ENCODE measurements at places on chromosomes 4 and X.

GRCh38 chr4:24655971-24656370 lies 71.6 kb upstream of the DHX15 start:
- DNase-seq = peak; percentile 31

GRCh38 chrX:17591741-17592110 lies 145.6 kb upstream of the SCML1 start:
- DNase-seq = no peak

- no peak for DNase-seq
Observed at GRCh38 chr4:5500165-5500564, 208.2 kb downstream of the EVC2 start.

- no peak for DNase-seq
Observed at GRCh38 chr4:118180776-118181175, 146.5 kb downstream of the NDST3 start.

- no peak for DNase-seq
Observed at GRCh38 chrX:10538831-10539230, 81.6 kb downstream of the MID1 start.

GRCh38 chr4:8217246-8217511 lies 18.1 kb downstream of the SH3TC1 start:
- no peak for DNase-seq

DNA sequence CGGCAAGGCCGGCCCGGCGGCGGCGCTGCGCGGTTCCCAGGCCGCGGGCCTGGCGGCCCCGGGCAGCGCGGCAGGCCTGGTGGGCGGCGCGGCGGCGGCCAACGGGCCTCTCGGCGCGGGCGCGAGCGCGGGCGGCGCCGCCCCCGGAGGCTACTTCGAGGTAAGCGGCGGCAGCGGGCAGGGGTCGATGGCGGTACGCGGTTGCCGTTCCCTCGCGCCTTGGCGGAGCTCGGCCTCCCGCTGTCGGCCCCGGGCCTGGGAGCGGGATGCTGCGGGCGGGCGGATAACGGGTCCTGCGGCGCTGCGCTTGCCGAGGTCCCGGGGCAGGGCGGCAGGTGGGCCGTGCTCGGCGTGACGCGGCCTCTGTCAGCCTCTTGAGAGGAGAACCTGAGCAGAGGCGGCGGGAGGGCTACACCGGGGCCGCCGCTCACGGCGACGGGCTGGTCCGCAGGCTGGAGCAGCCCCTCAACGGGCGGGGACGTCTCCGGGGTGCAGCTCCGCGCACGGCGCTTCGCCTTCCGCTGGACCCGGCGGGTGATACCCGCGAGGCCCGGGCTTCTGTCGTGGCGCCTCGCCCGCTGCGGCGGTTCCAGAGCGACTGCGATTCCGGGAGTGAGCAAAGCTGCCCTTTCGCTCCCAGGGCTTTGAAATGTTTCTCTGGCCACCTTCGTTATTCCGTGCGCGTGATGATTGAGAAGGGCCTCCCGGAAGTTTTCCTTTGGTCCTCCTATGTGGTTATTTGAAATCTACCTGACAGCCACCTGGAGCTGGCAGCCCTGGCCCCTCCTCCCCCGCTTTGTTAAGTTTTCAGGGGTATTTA lies 774 bp downstream of the FAM193A start:
- peak; percentile 53 for DNase-seq

DNA sequence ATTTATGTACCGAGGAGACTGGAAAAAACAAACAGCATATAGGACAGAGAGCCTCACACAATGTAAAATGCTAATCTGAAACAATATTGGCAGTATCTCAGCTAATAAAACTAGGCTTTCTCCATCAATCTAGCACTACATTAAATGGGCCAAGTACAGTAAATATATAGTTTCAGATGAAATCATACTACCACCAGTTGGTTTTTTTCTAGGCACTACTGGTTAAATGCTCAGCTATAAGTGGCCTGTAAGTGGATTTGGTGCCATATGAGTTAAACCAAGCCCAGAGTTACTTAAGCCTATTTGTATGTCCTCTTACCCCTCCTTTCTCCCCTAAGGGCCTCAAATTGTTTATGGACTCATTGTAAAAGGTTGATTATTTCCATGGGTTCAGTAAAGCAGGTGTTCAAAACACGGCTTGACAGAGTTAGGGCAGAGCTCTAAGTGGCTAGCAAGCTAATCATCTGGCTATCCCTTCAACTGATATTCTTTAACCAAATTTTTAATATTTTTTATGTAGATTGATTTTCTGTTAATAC lies 57.5 kb downstream of the FAM13A start:
- no peak for DNase-seq

- DNase-seq = no peak
Observed at GRCh38 chr4:153794006-153794405, 5.1 kb upstream of the SFRP2 start.

DNA sequence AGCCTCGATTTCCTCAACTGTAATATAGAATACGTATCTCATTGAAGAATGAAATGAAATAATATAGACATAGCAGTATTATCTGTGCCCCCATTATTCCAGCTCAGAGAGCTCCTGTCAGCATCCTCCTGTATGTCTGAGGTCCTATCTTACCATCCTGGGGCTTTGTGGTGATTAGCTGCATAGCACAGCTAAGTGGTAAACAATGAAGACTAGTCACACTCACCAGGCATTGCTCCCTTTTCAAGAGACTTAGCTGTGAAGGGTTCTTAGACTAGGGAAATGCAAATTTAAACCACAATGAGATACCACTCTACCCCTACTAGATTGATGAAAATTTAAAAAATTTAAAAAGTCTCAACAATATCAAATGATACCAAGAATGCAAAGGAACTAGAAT lies 172.9 kb downstream of the SLC39A8 start:
- DNase-seq = no peak

- DNase-seq = no peak
Observed at GRCh38 chrX:19628011-19628575, 112.8 kb upstream of the MAP3K15 start.

- no peak for DNase-seq
Observed at GRCh38 chrX:138691186-138691585, 20.3 kb downstream of the FGF13 start.

- DNase-seq = peak; percentile 28
Observed at GRCh38 chr4:38034986-38035882, 75.0 kb downstream of the PTTG2 start.

- DNase-seq = no peak
Observed at GRCh38 chr4:163243297-163243981, 76.7 kb upstream of the NAF1 start.

DNA sequence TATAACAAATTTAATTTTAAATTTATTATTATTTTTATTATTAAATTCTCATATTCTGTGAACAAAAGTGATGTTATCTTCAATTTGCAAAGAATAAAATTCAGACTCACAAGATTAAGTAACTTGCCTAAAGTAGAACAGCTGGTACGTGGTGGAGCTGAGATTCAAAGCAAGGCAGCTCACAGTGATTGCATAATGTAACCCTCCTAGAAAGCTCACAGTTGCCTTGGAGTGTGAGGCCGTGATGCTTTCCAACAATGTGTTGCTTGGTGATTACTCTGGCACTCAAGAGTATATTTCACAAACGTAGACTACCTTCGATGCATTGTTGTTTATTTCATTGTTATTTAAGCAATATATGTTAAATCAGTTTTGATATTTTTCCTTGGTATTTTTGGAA lies 1039.2 kb upstream of the PABPC4L start:
- no peak for DNase-seq

- DNase-seq = no peak
Observed at GRCh38 chrX:74535086-74535407, 79.4 kb downstream of the RLIM start.

DNA sequence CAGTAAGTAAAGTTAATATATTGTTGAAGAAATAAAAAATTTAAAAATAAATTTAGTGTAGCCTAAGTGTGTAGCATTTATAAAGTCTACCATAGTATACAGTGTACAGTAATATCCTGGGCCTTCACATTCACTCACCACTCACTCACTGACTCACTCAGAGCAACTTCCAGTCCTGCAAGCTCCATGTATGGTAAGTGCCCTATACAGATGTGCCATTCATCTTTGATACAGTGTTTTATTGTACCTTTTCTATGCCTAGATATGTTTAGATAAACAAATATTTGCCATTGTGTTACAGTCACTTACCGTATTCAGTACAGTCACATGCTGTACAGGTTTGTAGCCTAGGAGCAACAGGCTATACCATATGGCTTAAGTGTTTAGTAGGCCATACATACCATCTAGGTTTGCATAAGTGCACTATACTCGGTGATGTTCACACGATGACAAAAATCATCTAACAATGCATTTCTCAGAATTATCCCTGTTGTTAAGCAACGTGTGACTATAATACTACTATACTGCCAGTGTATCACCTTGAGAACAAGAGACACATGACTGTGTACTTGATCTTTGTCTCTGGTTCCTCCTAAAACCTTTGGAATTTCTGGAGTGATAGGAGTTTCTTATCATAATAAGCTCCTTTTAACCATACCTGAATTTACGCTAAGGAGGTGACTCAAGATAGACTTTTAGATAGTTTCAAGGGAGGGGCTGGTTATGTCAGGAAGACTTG lies 25.8 kb upstream of the SEPTIN11 start:
- DNase-seq = no peak

DNA sequence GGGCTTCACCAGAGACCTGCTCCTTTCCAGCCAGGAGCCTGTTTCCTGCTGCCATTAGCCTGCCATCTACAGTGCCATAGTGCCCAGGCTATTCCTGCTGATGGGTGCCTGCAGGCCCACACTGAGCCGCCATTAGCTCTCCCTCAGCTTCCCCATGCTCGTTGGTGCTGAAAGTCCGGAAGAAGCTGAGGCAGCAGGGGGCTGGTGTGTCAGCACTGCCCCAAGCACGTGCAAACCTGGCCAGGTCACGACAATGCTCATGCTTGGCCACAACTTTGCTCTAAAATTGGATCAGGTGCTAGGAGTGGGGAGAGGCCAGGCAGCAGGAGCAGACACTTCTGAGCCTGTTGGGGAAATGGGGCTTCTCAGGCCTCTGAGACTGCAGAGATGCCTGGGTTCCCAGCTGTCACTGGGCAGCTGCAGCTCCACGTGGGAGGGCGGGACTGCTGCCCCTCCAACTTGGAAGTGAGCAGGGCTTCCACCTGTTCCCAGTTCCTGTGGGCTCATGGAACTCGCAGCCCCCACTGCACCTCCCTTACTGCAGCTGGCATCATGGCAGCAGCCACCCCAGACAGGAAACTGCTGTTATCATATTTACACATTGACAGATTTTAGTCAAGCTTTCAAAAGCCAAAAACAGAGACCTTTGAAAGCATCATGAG lies 913.9 kb downstream of the FSTL5 start:
- DNase-seq = no peak

- no peak for DNase-seq
Observed at GRCh38 chr4:184420402-184420801, 53.9 kb downstream of the IRF2 start.

DNA sequence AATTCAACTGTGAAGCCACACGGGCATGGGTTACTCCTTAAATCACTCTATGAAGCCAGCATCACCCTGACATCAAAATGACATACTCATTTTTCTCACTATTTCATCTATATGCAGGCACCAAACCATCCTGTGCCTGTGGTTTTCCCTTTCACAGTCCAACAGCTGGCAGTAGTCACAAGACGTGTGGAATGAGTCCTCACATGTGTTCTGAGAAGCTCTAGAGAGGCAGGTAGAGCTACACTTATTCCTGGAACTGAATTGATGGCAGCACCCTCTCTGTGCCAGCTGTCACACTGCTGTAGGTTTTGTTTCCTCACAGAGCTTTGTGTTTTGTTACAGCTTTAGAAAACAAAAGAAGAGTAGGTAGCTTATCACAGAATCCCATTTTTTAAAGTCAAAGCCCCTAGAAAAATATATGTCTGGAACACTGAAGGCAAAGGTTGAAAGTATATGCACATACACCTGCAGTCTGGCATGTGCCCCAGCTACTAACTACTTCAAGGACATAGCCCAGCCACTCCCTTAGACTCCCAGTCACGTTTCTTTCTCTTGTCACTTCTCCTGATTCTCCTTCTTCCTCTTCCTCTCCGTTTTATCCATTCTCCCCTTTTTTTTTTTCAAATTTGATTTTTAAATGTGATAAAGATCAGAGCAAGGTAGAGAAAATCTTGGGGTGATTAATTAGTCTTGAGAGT lies 107.1 kb downstream of the ANXA10 start:
- DNase-seq = no peak

- DNase-seq = no peak
Observed at GRCh38 chr4:94889946-94890345, 132.2 kb downstream of the BMPR1B start.
